ENCODE measurements at places on chromosomes 11 and 22.
A peak's percentile ranks its signal among the peaks of the same experiment; 100 is the strongest.

- DNase-seq: no peak
Measured at GRCh38 chr11:19552161-19552560, 160.5 kb upstream of the NAV2 start.

DNA sequence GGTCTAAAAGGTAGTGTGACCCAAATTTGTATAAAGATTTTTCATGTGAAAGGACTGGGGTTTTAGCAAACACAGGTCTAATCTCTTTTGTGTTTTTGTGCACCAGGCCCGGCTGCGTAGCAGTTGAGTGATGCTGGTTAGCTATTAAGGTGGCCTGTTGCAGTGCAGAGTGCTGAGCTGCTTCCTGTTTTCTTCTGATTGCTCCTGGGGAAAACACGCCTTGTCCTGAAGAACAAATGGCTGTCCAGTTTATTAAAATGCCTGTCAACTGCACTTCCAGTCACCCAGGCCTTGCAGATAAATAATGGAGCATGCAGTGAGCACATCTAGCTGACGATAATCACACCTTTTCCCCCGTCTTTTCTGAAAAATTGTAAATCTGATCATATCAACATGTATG lies 1.8 kb downstream of the SRSF8 start:
- DNase-seq: peak; percentile 24

DNA sequence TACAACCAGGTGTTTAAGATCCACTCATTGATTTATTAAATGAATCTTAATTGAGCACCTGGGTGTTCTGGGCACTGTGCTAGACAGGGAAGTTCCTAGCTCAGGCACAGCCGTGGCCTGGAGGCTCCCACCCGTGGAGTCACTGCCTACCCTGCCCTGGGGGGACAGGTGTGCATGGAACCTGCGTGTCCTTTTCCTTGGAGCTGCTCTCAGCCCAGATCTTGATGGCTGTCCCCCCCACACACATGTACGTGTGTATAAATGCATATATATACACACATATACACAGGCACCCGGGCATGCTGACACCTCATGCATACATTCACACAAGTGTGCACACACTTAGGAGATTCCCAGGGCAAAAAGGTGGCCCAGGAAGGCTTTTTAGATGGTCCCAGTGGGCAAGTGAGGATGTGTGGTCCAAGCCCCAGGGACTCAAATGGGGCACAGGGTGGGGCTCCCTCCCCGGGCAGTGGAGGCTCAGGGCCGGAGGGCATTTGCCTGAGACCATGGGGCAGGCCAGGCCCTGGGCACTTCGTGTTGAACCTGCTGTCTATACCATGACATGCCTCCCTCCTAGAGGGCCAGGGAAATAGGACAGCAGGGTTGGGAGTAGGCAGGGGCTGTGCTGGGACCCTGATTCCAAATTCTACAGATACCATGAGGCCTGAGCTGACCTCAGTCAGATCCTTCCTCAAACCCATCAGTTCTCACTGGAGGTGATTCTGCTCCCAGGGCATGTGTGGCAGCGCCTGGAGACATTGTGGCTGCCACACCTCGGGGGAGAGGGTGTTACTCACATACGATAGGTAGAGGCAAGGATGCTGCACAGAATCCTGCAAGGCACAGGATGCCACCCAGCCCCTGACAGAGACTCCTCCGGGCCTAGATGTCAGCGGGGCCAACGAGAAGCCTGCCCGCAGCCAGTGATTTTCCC lies 77.8 kb downstream of the BCR start:
- DNase-seq: no peak

GRCh38 chr11:63352144-63352543 lies 17.4 kb upstream of the SLC22A9 start:
- no peak for DNase-seq

DNA sequence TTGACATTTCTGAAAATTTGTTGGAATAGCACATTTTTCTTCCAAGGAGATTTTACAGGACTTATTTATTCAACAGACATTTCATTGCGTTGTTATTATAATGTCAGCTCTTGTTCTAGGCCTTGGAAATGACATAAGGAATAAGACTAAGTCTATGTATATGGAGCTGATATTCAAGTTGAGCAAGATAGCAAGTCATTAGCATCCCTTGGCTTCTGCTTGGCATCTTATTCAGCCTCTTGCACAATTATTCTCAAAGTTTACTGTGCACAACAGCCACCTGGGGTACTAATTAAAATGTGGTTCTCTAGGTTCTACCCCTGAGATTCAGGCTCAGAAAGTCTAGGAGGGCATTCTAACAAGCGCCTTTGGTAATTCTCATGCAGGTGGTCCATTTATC lies 304.8 kb upstream of the DDI1 start:
- no peak for DNase-seq

DNA sequence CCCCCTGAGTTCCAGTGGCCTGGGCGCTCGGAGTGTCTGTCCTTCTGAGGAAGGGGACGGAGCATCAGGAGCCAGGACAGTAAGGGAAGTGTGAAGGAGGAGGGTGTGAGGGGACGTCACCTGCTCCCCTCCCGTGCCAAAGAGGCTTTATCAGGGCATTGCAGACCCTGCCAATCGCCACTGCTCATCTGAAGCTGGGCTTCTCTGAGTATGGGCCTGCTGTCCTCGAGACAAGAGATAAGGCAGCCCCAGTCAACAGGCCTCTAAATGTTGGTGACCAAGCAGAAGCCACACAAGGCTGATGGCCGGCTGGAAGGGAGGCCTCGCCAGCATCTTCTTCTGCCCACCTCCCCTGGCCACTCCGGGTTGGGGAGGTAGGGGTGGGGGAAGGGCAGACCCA lies 29.8 kb downstream of the LIF start:
- no peak for DNase-seq

DNA sequence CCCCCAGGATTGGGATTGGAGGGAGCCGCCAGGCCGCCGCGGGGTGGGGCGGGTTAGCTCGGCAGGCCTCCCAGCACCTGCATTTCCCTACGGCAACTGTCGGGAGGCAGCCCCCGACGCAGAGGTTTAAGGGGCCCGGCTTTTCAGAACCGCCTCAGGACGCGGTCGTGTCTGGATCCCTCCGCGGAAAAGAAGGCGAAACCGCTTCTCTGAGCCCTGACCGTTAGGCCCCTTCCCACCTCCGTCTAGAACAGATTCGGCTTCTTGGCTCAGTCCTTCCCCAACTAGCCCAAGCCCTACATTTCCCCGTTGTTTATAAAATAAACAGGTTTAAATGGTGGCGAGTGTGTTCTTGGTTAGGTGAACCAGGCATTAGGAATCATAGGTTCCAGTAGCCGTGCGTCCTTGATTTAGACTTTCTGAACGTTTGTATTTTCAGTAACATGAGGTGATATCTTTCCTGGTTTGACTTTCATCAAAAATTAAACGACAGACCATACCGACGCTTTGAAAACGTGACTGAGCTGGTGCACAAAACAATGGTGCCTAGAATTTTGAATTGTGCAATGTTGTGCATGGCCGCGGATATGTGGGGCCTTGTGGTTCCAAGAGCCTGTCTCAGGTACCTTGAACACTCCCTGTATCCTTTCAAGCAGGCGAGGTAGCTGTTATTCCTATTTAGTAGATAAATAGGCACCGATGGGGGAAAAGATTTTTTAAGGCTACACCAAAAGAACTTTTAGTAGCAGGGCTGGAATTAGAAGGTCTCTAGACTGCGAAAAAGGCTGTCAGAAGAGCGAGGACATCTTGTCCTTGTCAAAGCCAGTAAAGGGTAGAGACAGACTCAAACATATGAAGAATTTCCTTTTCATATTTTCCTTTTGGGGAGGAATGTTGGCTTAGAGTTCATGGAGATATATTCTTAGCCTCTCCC lies 1.2 kb upstream of the HSPA8 start:
- DNase-seq: no peak

- no peak for DNase-seq
Measured at GRCh38 chr22:39470451-39471291, 13.9 kb downstream of the MGAT3 start.

- no peak for DNase-seq
Measured at GRCh38 chr11:92776676-92777075, 192.8 kb upstream of the MTNR1B start.

GRCh38 chr11:27095059-27095458 lies 54.4 kb downstream of the BBOX1 start:
- DNase-seq: no peak

DNA sequence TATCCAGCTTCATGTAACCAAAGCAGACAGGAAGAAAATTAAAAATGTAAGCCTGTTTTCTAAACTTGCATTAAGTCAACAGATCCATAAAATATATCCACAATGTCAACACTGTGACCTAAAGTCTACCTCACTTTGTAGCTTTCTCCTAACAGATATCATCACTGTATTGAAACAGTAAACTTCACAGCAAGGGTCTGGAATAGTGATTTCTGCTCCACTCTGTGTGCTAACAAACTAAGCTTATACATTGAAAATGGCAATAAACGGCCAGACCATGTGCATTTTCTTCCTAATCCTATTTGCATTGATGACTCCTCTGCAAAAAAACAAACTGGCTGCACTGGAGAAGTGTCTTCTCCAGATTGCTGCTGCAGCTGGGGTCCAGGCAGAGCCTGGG lies 26.8 kb downstream of the CADM1 start:
- DNase-seq: no peak

- no peak for DNase-seq
Measured at GRCh38 chr11:48169259-48169658, 47.4 kb upstream of the OR4B1 start.

- no peak for DNase-seq
Measured at GRCh38 chr22:22375576-22376351, 131.2 kb downstream of the VPREB1 start.

- DNase-seq: no peak
Measured at GRCh38 chr22:17586831-17587440, 23.6 kb downstream of the SLC25A18 start.

DNA sequence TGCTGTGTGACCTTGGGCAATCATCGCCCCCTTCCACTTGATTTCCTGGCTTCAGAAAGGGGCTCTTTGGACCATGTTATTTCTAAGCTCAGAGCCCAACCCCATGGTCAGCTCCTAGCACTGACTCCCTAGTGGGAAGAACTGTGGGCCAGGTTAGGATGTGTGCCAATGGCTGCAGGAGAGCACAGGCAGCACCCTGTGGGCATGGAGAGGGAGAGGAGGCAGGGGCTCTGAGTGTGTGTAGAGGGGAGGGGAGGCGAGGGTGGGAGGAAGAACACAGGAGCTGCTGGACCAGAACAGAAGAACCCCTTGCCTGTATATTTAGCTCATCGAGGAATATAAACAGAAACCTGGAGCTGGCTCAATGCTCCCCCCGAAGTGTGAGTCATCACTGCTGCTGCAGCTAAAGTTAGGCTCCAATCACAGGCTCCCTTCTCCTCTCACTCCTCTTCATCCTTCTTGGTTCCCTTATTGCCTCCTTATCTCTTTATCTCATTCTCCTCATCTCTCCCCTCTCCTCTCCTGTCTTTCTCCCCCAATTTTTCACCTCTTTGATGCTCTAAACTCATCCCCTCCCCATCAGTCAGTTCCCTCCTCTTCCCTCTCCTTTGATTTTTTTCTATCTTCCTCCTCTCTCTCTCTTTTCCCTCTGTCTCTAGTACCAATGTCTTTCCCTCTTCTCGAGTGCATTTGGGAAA lies 14.5 kb upstream of the RPS19BP1 start:
- DNase-seq: no peak

DNA sequence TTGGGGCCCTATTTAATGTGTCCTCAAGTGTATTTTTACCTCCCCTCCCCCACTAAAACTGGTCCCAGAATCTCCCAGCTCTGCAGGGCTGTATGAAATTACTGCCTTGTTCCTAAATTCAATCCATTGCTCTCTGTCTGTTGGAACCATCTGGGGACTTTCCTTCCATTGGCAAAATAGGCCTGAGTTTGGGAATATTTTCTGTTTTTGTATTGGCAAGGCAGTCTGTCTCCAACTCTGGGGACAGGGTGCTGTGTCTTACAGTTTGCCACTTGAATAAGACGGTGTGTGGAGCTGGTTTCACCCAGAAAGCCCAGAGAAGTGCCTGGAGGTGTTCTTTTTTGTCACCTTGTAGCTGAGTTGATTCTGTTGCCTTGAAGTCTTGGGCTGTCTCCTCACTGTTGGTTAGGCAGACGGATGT lies 1.3 kb downstream of the PACS1 start:
- no peak for DNase-seq

GRCh38 chr11:45897556-45897955 lies 9.5 kb downstream of the FREY1 start:
- no peak for DNase-seq

GRCh38 chr22:49871482-49871881 lies 17.8 kb downstream of the ZBED4 start:
- no peak for DNase-seq

- no peak for DNase-seq
Measured at GRCh38 chr11:103768816-103769215, 267.6 kb upstream of the DDI1 start.

Data from stimulated activated CD8-positive, alpha-beta memory T cell treated with anti-CD3 and anti-CD28 coated beads, Interleukin-4, amount 100 ng/mL, for 4 hours (primary cell).